Activated CD8-positive, alpha-beta T cell treated with anti-CD3 and anti-CD28 coated beads, Interleukin-2, amount 10 ng/mL, durations not matched to agents 7 days and 5 days (primary cell): ENCODE measurements at places on chromosomes 3 and 15. TPM values are rescaled to one million over a fixed set of nuclear protein-coding genes. Genes with fewer than 3 reads are reported as not detected.

DNA sequence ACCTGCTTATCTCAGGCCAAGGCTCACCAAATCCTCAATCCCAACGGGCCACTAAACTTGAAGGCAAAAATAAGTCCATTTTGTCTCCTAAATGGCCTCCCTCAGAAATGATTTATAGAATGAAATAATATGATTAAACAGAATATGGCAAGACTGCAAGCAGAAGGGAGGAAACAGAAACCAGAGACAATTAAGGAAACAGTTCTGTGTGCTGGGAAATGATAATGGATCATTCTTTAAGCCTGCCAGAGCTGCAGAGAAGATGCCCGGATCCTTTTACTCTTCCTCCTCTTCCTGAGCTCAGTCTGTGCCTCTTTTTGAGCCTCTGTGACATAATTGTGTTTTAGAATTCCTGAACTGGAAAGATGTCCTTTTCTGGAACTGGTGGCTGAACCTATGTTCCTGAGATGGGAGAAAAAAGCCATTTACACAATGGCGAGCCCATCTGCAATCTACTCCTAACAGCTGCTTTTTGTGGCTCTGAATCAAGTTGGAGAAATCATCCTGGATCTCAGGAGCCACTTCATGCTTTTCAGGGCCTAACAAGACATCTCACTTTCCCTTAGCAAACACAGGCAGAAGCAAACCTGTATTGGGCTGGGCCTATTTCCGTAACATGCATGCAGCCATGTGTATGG is 2.8 kb upstream of the ABHD2 start:
- no peak for DNase-seq
- no peak overlapping the region for H3K4me3 ChIP-seq
- peaks cover under 1% of the 10 kb centered on the region for H3K27me3 ChIP-seq
- H3K36me3 ChIP-seq, result peaks cover 3% of the 10 kb centered on the region

Gene SH3BP5
- 15.0 TPM for total RNA-seq

GRCh38 chr3:71559578-71560162 is 23.9 kb downstream of the FOXP1 start:
- no peak for DNase-seq
- no peaks in the 10 kb centered on the region for H3K27me3 ChIP-seq
- H3K27ac ChIP-seq, result no peak overlapping the region
- H3K4me3 ChIP-seq, result no peak overlapping the region
- H3K4me1 ChIP-seq, result peaks cover 17% of the 10 kb centered on the region
- H3K36me3 ChIP-seq, result peaks cover 6% of the 10 kb centered on the region

Gene GRAMD2A
- not detected for total RNA-seq

GRCh38 chr3:63861306-63861705 is 2.3 kb downstream of the THOC7 start:
- H3K4me3 ChIP-seq, result no peak overlapping the region
- DNase-seq, result no peak
- peaks cover 17% of the 10 kb centered on the region for H3K36me3 ChIP-seq
- peaks cover 43% of the 10 kb centered on the region for H3K4me1 ChIP-seq

GRCh38 chr15:70050970-70051369 is 46.7 kb downstream of the TLE3 start:
- peaks cover 53% of the 10 kb centered on the region for H3K36me3 ChIP-seq
- no peaks in the 10 kb centered on the region for H3K4me1 ChIP-seq
- H3K27ac ChIP-seq, result no peak overlapping the region
- no peak for DNase-seq
- no peak overlapping the region for H3K4me3 ChIP-seq

GRCh38 chr15:60120100-60120499 is 116.0 kb downstream of the FOXB1 start:
- no peak for DNase-seq
- H3K4me1 ChIP-seq, result peaks cover 22% of the 10 kb centered on the region
- H3K27ac ChIP-seq, result no peak overlapping the region
- peaks cover 11% of the 10 kb centered on the region for H3K27me3 ChIP-seq

DNA sequence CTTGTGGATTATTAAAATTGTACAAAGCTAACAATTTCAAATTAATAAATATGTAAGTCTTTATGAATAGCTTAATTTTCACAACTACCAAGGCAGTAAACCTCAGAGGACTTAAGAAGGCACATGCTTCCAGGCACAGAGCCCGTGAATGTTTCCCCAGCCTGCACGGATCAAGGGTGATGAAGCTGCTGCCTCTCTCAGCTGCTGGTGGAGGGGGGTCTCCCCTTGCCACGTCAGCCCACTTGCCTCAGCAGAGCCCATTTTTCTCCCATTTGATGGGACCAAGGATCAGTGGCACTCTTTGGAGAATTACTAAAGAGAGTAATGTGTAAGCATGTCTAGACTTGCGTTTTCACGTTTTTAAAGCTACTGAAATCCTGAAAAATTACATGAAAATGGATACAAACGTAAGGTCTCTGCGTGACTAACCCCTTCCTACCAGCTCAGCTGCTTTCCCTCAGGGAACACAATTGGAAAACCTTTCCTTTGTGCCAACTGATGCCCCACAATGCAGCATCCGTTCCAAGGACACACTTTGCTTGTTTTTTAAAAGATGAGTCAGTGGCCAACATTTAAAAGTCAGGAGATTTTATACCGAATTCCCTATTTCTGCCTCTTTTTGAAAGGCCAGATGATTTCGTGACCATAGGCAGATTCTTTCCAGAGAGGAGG is 494.1 kb downstream of the GABRG3 start:
- H3K4me3 ChIP-seq, result no peak overlapping the region
- no peak overlapping the region for H3K27ac ChIP-seq
- H3K27me3 ChIP-seq, result no peaks in the 10 kb centered on the region
- no peak for DNase-seq
- H3K4me1 ChIP-seq, result no peaks in the 10 kb centered on the region

- H3K4me3 ChIP-seq, result no peak overlapping the region
- H3K27me3 ChIP-seq, result peaks cover 9% of the 10 kb centered on the region
- H3K36me3 ChIP-seq, result no peaks in the 10 kb centered on the region
- H3K27ac ChIP-seq, result no peak overlapping the region
- no peak for DNase-seq
Measured at GRCh38 chr3:185733980-185734724, 90.7 kb downstream of the IGF2BP2 start.

Gene IL17RE
- 1.8 TPM for total RNA-seq

GRCh38 chr3:9815986-9816385 is 5.9 kb downstream of the TTLL3 start:
- no peaks in the 10 kb centered on the region for H3K27me3 ChIP-seq
- DNase-seq, result no peak
- peaks cover 22% of the 10 kb centered on the region for H3K36me3 ChIP-seq
- no peak overlapping the region for H3K4me3 ChIP-seq
- no peak overlapping the region for H3K27ac ChIP-seq

- peaks cover 25% of the 10 kb centered on the region for H3K27me3 ChIP-seq
- DNase-seq, result no peak
- H3K36me3 ChIP-seq, result peaks cover 4% of the 10 kb centered on the region
- H3K4me3 ChIP-seq, result no peak overlapping the region
- H3K4me1 ChIP-seq, result peaks cover 3% of the 10 kb centered on the region
Measured at GRCh38 chr3:128442070-128442469, 24.6 kb downstream of the DNAJB8 start.
